NCI-H2107 (cell line): ENCODE measurements at places on chromosomes 12 and 14.

DNA sequence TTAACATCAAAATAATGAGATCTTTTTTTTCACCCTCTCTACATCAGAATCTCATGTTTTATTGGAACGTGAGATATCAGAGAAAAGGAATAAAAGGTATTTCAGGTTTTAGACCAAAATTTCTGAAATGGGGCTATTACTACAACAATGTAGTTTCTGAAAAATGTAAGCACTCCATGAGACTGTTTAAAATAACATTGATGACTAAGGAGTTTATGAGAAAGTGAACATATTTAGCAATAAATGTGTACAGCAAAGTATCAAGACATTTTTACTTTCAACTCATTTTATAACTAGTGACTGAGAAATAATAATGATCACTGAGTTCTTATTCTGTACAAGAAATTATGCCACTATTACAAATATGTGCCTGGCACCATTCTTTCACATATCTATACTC lies 39.3 kb upstream of the ABCC9 start:
- no peak for DNase-seq

DNA sequence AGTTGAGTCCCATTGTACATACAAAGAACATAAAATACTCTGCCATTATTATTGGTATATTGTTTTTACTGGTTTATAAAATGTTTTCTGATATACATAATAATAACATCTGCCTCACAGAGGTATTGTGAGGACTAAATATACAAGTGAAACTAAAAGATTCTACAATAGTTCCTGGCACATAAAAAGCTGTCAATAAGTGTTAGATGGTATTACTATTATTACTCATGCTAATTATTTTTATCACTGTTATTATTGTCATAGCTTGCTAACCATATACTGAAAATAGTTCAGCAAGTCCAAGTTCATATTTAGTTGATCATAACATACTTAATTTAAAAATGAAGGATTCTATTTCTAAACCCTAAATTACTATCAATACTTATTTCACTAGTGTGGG lies 34.4 kb downstream of the BTG1 start:
- DNase-seq: no peak

DNA sequence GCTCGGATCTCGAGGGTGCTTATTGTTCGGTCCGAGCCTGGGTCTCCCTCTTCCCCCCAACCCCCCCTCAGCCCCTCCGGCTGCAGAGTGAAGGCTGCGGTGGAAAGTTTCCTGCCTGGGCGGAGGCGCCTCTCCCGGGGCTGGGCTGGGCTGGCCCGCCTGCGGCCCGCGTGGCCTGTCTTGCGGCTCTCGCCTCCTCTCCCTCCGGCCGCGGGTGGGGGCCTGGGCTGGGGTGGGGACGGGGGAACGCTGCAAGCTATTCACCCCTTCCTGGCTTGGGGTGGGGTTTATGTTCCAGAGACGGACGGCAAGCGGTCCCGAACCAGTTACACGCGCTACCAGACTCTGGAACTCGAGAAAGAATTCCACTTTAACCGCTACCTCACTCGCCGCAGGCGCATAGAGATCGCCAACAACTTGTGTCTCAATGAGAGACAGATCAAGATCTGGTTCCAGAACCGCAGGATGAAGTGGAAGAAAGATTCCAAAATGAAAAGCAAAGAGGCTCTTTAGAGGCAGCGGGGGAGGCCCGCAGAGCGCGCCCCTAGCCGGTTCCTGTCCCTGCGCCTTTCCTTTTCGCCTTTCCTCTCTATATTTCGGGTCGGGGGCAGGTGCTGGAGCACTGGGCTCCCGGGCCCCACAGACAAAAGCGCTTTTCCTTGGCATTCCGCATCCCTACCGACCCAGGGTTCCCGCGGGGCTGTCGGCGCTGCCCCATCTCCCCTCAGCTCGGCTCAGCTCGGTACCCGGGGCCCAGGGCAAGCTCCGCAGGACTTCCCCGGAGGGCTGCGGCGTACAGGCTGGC lies 1.3 kb downstream of the HOXC5 start:
- DNase-seq: no peak

DNA sequence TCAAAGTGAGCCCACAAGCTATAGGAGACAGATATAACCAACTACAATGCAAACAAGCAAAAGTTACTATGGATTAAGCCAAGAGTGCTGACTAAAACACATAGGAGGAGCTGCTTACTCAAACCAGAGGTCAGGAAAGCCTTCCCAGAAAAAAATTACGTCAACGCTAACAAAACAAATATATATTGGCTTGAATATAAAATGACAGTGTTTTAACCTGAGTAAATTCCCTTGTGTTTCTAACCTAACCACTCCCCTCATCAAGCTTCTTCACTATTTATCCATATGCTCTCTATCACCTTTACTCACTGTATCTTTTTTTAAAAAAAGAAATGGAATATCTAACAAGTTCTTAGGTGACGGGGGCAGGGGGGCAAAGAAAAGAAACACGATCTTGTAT lies 115.9 kb downstream of the MED13L start:
- no peak for DNase-seq

DNA sequence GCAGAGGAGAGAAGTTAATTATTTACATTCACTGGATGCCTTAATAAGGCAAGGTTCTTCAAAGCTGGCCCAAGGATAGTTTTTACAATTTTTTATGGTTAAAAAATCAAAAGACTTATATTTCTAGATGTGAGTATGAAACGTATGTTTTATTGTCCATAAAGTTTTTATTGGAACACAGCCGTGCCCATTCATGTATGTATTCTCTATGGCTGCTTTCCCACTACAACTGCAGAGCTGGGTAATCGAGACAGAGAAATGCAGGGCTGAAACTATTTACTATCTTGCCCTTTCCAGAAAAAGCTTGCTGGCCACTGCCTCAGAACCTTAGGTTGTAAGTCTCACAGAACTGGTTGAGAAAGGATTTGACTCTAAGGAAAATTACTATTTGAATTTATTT lies 16.4 kb downstream of the JKAMP start:
- no peak for DNase-seq

- DNase-seq: no peak
These were observed 842.8 kb downstream of the VRK1 start for GRCh38 chr14:97640031-97640430.

- no peak for DNase-seq
These were observed 50.2 kb downstream of the RIN3 start for GRCh38 chr14:92563765-92564285.

DNA sequence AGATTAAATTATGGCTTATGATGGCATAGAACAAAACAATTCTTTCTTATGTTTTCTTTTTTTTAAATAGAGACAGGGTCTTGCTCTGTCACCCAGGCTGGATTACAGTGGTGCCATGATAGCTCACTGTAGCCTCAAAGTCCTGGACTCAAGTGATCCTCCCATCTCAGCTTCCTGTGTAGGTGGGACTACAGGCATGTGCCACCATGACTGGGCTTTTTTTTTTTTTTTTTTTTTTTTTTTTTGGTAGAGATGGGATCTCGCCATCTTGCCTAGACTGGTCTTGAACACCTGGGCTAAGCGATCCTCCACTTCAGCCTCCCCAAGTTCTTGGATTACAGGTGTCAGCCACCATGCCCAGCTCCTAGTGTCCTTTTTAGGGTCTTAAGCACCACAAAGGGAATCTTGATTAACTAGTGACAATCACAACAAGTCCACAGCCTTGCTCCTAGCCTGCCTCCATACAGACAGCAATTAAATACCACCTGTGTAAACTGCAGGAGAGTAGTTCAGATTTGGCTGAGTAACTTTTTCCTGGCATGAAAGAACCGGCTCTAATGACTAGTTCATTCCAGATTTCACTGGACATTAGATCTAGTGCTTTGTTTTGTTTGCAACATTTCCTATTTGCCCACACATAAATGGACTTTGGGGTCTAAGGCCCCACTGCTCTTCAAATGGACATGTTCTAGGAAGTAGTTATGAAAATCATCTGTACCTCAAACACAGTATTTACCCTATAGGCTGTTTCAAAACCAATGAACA lies 61.6 kb downstream of the SH2B3 start:
- no peak for DNase-seq

GRCh38 chr14:72560889-72561493 lies 332.9 kb downstream of the DPF3 start:
- DNase-seq: no peak

DNA sequence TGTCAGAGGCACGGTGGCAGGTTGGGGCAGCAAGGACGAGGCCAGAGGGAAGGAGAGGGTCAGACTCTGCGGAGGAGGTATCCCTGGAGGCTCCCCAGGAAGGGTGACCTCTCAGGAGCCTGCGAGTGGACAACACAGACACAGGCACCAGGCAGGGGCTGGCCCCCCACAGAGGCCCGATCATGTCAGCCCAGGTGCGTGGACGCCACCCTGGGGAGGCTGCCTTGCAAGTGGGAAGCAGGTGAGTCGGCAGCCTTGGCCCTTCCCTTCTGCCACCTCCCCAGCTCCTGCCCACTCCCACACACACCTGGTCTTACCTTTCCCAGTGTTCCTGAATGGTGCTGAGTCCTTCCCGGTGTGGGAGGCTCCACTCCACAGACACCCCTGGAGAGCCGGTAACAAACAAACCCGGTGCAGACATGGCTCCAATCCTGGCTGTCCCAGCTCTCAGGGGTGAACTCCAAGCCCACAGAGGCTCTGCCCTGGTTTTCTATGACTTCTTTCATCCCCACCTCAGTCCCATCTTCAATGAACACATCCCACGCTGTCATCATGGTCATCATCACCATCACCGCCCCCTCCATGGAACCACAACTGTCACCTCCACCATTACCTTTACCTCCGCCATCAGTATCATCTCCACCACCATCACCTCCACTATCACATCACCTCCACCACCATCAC lies 5.2 kb downstream of the ZBTB42 start:
- DNase-seq: no peak

DNA sequence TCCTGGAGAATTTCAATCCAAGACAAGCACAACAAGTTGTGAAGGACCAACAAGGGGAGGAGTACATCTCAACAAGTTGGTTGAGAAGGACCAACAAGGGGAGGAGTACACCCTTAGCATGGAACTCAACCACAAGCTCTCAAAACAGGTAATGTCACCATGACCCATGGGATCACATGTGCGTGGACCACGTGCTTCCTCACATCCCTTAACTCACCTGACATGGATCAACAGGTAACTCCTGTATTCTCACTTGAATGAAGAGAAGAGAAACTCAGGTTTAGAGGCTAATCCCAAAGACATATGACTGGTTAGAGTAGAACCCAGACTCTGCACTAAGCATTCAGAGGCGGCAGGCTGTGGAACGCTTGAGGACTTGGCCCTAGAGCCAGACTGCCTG lies 6.2 kb downstream of the CRACR2A start:
- DNase-seq: no peak

GRCh38 chr12:91529829-91530228 lies 347.2 kb upstream of the DCN start:
- DNase-seq: no peak

DNA sequence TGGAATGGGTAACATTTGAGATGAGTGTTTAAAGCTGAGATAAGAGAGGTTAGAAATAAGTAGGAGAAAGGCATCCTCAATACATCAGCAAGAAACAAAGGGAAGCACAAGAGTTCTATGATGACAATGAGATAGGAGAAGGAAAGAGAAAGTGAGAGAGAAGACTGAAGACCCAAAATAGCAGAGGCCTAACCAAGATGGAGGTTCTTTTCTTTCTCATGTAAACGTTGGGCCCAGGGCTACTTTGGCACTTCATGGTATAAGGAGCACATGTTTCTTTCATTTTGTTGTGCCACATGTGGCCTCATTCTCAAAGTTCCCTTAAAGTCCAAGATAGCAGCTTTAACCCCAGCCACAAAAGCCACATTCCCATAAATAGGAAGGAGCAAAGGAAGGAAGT lies 120.5 kb upstream of the RMST start:
- DNase-seq: no peak

DNA sequence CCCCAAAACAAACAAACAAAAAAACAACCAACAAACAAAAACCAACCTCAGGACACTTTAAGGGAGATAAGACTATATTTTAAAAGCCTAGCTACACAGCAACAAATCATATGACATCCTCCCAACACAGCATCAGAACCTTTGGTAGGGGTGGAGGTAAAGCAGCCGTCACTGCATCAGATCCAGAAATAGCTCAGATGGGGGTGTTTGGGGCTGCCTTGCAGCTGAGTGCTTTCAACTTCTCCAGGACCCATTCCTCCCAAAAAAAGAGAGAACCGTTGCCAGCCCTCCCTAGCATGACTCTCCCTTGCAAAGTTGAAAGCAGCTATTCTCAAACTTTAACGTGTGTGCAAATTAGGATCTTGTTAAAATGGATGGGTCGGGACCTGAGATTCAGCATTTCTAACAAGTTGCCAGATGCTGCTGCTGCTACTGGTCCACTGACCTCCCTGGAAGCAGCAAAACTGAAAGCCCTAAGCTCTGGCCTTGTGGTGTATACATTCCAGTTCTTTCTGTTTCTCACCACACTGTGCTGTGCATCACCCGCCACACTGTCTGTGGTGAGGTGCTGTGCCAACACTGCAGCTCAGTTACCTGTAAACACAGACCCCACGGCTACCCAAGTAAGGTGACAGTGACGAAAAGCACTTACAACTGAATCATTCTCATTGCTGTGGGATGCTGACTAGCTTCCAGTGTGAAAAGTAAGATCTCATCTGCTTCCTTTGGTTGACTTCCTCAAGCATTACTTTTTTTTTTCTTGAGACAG lies 54.0 kb downstream of the SLC38A1 start:
- no peak for DNase-seq

- no peak for DNase-seq
These were observed 62.6 kb upstream of the AEBP2 start for GRCh38 chr12:19376691-19377090.

- no peak for DNase-seq
These were observed 44.0 kb upstream of the PLBD1 start for GRCh38 chr12:14611640-14612203.

- DNase-seq: no peak
These were observed 44.8 kb downstream of the CPSF6 start for GRCh38 chr12:69284131-69284530.

GRCh38 chr14:24260780-24261157 lies 2.2 kb downstream of the TGM1 start:
- DNase-seq: no peak

- DNase-seq: no peak
These were observed 5.7 kb downstream of the NTF3 start for GRCh38 chr12:5437589-5437988.

DNA sequence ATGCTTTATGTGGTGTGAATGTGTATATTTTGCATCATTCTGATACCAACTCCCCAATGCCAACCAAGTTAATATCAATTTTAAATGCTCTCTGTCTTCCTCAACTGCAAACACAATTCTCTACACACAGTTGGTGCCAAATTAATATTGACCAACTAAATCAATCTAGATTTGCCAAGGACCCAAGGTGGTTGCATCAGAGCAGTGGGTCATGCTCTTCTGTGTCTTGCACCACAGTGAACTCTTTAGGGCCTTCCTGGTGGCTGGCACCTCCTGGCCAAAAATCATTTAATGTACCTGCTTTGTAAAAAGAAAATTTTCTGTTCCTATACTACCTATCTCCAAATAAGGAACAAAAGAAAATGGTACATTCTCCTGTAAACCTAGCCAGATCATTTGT lies 14.1 kb downstream of the COQ10A start:
- no peak for DNase-seq

GRCh38 chr12:121888083-121888477 lies 510 bp upstream of the PSMD9 start:
- no peak for DNase-seq

GRCh38 chr12:6318440-6318879 lies 8.0 kb downstream of the PLEKHG6 start:
- DNase-seq: no peak
